ENCODE measurements at places on chromosomes 16 and 17. TPM values are rescaled to one million over a fixed set of nuclear protein-coding genes. Genes with fewer than 3 reads are reported as not detected.
A peak's percentile ranks its signal among the peaks of the same experiment; 100 is the strongest.

- DNase-seq = no peak
Observed at GRCh38 chr16:1946495-1947368, 3.7 kb upstream of the MSRB1 start.

DNA sequence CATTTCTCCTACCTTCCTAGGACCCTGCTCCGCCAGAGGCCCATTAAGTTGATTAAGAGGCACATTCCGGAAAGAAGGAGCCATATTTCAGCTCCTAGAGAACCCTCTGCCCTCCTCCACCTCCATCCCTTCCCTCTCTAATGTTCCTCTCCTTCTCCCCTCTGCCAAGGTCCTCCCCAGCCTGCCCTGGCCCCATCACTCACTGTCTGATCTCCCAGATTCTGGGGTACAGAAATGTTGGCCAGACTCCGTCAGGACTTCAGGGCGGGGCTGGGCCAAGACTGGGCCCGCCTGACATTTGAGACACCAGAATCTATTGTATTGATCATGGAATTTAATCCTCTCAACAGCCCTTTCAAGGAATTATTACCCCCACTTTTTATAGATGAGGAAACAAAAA, 136.1 kb downstream of the TMEM132E start:
- no peak for DNase-seq

- no peak for DNase-seq
Observed at GRCh38 chr17:760371-760770, 8.3 kb upstream of the GEMIN4 start.

GRCh38 chr17:40331743-40332641, 23.0 kb downstream of the RARA start:
- no peak for DNase-seq

DNA sequence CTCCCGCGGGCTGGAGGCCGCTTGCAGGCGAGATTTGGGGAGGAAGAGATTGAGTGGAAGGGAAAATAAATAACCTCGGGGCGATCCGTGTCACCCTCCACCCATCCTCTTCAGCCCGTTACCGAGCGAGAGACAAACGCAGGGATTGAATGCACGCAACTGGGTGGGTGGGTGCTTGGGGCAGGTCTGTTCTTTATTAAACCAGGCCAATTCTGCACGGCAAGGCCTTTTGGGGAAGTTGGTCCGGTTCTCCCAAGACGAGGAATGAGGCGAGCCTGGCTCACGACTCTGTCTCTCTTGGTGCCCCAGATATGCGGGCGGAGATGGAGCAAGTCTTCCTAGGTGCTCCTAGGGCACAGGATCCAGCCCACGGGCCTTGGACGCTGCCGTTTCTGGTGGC, 396 bp upstream of the HOXB7 start:
- DNase-seq = no peak

LGALS9 gene
- total RNA-seq = 305 TPM

- peak; percentile 42 for DNase-seq
Observed at GRCh38 chr16:17302214-17302613, 168.5 kb downstream of the XYLT1 start.
